Kidney capillary endothelial cell (primary cell): ENCODE measurements at places on chromosomes 2 and 18.
A peak's percentile ranks its signal among the peaks of the same experiment; 100 is the strongest.

DNA sequence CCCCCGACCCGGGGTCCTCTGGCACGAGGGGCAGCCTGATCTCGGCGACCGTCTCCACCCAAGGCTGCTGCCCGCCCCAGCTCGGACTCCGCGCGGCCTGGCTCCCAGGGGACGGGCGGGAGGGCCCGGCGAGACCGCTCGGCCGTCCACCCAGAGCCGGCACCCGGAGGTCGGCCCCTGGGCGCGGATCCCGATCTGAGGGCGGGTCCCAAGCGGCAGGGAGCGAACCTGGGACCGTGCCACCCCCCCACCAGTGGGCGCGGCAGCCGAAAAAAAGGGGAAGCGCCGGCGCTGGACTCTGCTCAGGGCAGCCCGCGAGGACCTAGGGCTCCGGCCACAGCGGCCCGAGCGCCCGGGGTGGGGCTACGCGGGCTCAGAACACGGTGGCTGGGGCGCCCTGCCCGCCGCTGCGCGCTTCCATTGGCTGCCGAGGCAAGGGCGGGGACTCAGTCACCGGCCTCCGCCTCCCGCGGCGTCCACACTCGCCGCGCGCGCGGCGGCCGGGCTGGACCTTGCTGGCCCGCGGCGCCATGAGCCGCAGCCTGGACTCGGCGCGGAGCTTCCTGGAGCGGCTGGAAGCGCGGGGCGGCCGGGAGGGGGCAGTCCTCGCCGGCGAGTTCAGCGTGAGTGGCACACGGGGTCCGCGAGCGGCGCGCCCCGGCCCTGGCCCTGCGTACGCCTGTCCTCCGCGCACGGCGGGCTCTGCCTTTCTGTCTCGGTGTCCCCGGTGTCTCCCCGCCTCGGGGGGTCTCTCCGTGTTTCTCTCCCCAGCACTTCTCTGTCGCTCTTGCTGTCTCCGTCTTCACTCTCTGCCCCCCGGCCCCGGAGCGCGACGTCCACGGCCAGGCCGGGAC is at the start of gene PTPN18:
PTPN18 (plus strand) TSS at position 479 of the 854 bp plus-strand sequence; CDS start at position 531, 52 bp downstream.
- DNase-seq = peak; percentile 83

DNA sequence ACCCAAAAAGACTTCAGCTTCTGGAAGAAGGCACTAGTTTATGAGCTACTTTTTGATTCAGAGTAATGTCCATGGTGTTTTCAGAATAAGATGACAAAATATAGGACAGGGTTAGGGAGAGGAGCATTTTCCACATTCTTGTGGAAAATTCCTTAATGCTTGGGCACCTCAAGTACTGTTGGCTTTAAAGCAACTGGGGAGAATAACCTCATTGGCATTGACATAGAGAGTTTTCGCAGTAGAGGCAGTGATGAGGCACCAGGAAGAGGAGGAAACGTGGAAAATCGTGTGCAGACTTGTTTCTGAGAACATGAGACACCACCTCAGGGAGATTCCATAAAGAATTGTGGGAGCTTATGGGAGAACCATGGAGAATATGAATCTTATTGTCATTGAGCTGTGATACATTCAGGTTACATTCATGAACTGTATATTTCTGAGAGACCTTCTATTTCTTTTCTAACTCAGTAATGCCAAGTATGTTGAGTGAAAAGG is 929.0 kb upstream of the NRXN1 start:
- no peak for DNase-seq

- no peak for DNase-seq
These were observed 27.1 kb downstream of the COL5A2 start for GRCh38 chr2:189152483-189152882.

DNA sequence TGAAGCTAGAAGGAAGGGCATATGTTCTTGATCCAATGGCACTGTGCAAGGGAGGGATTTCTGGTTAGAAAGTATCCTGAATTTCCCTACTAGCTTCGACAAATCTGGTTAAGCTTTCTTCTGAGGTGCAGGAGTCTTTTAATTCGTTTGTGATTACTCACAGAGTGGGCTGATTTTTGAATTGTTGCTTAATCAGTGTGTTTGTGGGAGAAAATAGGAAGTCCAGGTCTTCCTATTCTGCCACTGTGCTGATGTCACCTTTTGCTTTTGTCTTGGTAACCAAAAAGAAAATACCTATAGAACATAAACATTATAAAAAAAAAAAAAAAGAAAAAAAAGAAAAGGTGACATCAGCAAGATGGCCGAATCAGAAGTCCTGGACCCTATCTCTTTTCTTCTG is 1008.6 kb downstream of the TSN start:
- no peak for DNase-seq

GRCh38 chr2:134692499-134692898 is 26.3 kb downstream of the TMEM163 start:
- no peak for DNase-seq

DNA sequence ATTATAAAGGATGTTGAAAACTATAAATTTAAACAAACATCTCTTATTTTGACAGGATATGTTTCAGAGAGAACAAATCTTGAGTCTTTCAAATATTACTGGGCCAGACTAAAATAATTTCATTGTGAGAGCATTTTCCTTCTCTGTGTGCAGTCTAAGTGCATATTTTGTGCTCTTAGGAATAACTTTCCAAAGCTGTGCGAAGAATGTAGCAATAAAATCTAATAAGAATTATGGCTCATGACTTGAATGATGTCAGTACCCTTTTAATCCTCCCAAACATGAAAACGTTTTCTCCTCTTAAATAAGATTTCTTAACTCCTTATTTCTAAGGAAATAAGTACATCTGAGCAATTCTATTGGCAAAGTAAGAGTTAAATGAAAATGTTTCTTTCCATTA is 76.2 kb upstream of the EFEMP1 start:
- no peak for DNase-seq

- DNase-seq = no peak
These were observed 76.6 kb downstream of the SLC66A2 start for GRCh38 chr18:79874553-79875530.

DNA sequence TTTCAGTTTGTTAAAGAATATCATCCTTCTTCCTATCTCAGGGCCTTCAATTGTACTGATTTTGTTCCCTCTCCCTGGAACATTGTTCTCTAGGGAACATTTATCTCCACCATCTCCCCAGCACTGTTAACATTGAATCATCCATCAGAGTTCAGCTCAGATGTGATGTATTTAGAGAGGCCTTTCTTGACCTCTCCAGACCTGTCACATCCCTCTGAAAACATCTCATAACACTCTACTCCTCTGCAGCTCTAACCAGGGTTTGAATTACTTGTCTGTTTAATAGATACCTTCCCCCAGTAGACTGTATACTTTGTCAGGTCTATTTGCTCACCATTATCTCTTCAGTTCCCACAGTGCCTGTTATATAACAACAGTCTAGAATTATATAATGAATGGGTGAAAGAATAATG is 98.6 kb downstream of the GALNT1 start:
- no peak for DNase-seq
